ENCODE measurements at places on chromosomes 2 and 18.

- DNase-seq: peak; percentile 43
These were observed 96.8 kb upstream of the TRIB2 start for GRCh38 chr2:12619975-12620374.

DNA sequence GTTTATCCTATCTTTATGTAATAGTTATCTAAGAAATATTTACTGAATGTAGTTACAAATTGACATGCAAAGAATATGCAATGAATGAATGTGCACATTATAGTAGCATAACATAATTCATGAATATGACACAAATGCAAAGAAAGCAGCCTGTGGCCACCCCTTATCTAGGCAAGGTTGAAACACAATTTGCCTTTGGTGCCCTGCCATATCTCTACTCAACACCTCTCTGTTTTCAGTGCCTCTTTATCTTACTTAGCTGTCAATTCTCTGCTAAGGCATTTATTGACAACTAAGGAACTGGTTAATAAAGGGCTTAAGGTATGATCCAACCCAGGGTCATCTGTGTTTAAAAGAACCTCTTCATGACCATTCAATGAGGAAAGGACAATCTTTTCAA lies 18.9 kb downstream of the REV1 start:
- DNase-seq: no peak

- no peak for DNase-seq
These were observed 903.7 kb downstream of the TDRD15 start for GRCh38 chr2:22027345-22028005.

GRCh38 chr2:176284461-176285049 lies 15.3 kb downstream of the MTX2 start:
- DNase-seq: no peak

DNA sequence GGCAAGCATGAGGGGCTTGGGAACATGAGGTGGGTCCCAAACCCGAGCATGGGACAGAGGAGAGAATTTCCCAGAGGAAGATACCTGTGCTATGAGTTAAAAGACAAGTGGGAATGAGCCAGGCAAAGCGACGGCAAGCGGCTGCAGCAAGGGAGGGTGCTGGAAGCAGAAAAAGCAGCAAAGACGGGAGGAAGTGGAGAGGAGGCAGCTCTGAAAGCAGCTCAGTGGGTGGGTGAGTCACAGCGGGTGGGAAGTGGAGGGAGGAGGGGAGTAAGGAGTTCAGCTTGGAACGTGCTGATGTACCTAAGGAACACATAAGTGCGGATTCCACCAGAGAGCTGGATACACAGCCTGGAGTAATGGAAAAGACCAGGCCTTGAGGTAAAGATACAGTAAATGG lies 41.4 kb downstream of the THUMPD2 start:
- DNase-seq: peak; percentile 60

DNA sequence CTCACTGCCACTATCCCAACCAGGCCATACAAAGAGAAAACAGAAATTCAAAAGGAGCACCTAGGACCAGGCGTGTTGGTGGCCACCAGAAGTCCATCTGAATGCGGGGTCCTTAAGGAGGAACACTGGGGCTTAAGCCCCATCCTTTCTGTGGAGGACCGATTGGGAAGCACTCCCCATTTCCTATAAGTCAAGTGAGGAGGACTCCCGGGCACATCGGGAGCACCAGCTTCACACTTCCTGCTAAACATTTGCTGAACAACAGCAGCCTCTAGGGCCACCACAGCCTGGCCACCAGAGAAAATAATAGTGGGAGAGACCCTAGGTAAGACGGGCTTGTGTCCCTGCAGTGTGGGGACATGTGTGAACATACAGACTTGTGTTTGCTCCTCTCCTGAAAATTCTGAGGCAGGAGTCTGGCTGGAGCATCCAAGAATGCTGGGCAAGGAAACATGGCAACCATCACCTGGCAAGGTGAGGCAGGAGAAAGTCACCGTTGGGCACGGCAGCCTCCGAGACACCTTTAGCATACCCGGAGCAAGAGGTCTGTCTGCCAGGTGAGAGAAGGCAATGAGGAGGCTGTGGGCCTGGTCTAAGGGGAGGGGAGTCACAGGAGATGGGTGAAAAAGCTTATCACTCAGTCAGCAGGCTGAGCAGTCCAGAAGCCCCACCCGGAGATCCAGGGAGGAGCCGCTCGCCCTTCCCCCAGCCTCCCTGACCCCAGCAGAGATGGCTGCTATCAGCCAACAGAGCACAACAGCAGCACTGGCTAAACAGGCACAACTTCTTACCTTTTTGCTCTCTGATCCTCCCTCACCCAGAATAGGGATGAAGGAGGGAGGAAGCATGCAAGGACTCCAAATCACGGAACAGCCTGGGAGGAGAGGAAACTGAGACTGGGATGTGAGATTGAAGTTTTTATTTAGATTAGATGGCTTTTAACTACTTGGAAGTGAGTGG lies 282.3 kb downstream of the EIPR1 start:
- DNase-seq: no peak

- no peak for DNase-seq
These were observed 973.0 kb upstream of the CHAC2 start for GRCh38 chr2:52794581-52794980.

DNA sequence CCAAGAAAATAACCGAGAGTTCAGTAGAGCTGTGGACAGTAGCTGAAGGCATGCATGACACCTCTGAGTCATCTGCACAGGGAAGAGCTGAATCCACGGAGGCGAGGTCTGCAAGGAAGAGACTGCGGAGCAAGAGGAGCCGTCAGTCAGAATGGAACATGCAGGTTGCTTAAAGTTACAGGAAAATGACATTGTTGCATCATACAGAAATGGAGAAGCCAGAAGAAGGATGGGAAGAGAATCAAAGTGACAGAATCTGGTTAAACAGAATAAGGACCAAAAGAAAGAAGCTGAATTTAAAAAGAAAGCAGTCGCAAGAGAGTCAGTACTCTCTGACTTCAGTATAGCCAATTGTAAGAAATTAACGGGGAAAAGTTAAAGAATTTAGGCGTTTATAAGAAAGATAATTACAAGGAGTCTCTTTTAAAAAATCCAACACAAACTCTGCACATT lies 533.8 kb downstream of the ADCYAP1 start:
- DNase-seq: no peak

DNA sequence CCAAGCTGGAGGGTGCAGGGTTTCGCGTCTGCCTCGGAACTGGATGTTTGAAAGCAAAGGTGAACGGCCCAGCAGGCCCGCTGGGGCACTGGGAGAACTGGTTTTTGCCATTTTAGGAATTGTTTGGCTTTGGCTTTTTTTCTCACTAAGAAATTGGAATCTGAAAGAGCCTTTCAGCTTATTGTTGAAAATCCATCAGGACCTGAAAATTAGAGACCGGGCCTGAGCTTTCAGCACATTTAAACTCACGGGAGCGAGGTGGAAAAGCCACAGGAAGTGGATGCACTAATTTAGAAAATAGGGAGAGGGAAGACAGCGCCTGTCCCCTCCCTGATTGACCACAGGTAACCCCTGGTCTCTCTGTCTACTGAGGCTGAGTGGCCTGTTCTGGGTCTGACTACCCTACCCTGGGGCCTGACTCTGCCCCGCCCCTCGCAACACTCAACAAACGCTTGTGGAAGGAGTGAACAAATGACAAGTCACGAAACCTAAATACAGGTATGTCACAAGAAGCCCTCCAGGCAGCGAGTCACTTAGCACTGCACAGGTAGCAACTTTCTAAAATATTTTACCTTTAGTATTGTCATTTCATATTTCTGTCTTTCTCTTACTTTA lies 100.3 kb upstream of the MBOAT2 start:
- no peak for DNase-seq

GRCh38 chr2:135744760-135745314 lies 3.2 kb downstream of the UBXN4 start:
- peak; percentile 44 for DNase-seq

DNA sequence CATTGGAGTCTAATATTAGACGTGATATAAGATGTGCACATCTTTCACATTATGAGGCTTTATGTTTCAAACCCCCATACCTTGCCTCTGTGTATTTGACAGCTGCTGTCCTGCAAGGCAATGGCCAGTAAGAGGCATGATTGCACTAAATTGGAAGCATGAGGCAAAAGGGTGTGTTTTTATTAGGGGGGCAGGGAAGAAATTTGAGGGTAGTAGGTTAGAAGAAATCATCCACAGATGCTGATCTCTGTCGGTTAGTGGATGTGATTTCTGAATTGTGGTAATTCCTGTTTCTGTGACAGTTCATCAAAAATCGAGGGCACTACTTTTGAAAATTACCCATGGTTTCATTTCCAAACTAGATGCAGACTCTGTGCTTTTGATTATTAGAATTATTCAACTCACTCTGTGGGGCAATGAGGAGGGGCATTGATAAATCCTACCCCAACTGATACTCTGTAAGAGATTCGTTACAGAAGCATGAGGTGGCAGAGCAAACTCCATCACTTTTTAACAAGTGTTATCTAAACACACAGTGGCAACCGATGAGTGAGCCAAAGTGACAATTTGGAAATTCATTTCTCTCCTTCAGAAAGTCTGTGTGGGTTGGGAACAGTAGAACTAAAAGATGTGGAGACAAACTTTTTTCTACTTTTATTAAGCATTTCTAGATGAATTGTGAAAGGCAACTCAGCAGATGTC lies 453.0 kb downstream of the ARHGAP15 start:
- DNase-seq: no peak

- no peak for DNase-seq
These were observed 30.3 kb downstream of the ME2 start for GRCh38 chr18:50909261-50909660.

DNA sequence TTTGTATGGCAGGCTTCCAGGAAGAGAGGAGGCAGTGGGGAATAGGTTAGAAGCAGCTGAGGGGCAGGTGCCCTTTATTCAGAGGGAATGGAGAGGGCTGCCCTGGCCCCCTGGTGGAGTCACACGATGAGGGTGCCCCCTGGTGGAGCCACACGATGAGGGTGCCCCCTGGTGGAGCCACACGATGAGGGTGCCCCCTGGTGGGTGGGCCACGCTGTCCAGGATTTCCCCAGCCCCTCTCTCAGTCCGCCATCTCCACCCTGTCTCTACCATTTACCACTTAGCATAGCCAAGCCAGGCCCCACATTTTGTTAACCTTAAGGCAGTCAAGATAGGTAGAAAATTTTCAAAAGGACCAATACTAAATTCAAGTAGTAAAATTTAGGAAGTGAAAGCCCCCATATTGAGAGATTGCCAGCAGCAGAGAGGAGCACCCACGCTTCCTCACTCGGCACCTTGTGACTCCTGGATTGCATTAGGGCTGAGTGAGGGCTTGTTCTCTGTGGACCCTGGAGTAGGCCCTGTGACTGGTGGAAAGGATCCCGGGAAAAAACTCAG lies 10.4 kb upstream of the FAM228A start:
- peak; percentile 73 for DNase-seq

DNA sequence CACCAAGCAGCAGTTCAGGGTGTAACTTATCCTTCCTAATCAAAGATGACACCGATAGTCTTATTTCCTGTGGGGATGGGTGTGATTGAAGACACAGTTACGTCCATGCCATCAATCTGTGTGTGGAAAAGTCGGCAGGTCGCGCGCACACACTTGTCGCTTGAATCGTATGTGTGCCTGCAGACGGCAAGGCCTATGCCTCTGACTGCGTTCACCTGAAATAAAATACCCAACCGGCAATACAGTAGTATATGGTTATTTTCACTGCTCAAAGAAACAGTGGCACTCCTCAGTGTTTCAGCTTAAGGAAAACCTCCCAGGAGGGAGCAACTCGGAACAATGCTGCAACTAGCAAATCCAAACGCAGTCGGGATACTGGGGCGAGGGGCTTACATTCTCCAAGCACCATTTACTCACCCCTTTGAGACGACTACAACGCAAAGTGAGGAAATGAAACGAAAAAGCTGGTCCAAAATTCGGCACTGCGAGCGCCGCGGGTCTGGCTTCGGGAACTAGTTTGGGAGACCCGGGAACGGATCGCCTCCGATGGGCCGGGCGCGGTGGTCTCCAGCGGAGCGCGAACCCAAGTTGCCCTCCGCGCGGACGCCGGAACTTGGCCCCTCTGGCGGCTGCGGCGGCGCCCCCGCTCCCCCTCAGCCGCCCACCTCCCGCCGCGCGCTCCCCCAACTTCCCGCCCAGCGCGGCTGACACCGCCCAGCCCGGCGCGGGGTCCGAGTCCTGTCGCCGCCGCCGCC lies 675 bp downstream of the PRKD3 start:
- DNase-seq: peak; percentile 53

DNA sequence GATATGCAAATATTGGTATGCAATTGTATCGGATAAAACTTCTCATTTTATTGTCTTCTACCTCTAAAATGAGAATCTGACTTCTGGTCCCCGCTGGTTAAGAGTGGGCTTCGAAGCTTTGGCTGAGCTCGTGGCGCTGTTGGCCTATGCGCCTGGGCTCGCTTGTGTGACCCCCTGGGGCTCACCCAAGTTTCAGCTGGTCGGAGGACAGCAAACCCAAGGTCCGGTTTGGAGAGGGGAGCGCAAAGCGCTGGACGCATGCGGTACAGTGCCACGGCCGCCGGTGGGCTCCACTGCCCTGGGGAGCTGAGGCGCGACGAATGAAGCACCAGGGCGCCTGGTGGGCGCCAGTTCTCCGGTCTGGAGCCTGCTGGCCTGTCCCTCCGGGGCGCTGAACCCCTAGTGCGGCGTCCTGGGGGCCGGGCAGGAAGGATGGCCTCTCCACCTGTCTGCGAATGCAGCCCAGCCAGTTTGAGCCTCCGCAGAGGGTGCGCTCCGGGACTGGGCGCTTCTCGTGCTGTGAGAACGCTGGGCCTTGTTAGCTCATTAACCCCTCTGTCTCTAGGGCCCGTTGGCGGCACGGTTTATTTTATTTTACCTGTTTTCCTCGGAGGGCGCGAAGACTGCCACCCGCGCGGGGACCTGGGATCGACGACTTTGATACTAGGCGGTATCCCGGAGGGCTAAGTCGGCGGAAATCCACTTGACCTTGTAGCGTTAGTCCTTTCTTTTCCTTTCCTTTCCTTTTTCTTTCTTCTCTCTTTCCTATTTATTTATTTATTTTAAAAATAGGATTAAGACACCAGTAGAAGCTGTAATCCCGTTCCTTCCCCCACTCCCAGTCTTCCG lies 10.4 kb downstream of the MEIS1 start:
- peak; percentile 7 for DNase-seq

GRCh38 chr2:152376968-152377367 lies 42.0 kb downstream of the FMNL2 start:
- no peak for DNase-seq

DNA sequence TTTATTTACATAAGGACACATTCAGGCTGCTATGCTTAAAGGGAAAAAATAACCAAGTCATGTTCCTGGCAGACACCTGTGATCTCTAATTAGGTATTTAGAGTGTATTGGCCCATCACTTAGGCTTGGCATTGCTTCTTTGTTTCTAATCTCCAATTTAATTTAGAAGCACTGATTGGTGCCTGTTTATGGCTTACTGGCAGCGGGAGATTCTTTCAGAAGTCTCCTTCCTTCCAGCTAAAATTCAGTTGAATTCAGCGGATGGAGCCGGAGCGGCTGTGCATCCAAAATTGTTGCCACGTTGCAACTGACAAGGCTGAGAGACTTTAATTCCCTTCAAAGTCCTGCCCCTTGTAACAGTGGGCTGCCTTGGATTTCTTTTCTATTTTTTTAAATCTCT lies 66.5 kb downstream of the VWA3B start:
- no peak for DNase-seq
